Cardiac septum (tissue), 1 donor: ENCODE measurements at places on chromosomes 1 and 21. TPM values are rescaled to one million over a fixed set of nuclear protein-coding genes. Genes with fewer than 3 reads are reported as not detected.

DNA sequence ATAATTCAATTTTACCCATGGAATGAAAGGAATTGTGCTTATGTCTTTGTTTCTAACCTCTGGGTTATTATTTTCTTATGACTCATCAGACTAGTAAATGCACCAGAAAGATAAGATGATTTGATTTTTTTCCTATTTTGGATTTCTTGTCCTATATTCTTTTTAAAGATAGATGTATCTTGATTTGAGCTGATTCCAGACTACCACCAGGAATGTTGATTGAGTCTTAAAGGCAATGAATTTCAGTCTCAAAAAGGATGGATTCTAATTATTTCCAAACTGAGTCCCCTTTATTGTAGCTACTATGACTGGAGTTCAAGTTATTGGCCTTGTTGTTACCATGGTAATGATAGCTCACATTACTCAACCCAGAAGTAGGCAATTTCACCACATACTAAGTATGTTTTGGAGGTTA is 95.8 kb upstream of the RGS4 start:
- DNase-seq: no peak

- no peak for DNase-seq
Measured at GRCh38 chr1:15681349-15682292, 2.5 kb upstream of the PLEKHM2 start.

DNA sequence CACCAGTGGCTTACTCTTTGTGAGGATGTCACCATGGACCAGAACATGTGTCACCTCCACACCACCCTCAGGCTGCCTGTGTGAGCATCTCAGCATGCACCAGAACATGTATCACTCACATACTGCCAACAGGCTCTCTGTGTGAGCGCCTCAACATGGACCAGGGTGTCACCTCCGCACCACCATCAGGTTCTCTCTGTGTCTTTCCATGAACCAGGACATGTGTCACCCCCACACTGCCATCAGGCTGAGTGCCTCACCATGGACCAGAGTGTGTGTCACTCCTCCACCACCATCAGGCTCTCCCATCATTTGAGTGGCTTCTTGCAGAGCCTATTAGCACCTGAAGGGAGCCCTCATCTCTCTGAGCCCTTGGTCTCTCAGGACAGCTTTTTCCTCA is 125.2 kb downstream of the ZNF648 start:
- DNase-seq: no peak

DNA sequence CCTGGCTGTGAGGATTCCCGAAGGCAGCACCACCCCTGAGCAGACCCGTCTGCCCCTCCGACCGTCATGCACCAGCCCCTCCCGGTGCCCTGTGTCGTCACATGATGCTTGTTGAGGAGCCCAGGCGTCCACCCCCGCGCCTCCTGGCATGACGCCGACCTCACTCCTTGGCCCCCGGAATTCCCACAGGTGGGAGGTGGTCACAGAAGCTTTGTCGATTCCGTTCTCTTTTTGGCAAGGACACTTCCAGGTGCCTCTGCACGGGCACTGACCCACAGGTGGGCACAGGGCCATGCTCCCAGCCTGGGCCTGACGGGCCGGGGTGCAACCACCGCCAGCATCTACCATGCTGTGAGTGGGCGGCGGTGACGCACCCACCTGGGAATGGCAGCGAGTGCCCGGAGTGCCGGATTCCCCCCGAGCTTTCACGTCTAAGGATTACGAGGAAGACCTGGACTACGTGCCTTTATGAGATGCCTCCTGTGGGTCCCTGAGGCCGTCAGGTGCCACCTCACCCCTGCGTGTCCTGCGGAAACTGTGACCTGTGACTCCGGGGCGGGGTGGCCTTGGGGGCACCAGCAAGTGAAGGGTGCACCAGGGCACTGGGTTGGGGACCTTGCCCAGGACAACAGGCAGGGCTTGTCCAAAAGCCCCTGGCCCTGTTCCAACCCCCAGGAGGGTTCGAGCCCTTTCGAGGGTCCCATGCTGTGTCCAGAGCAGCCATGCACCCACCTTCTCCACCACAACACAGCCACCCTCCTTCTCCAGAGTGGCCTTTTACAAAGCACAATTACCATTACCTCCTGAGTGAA is 31.4 kb upstream of the COL6A1 start:
- DNase-seq: no peak

DNA sequence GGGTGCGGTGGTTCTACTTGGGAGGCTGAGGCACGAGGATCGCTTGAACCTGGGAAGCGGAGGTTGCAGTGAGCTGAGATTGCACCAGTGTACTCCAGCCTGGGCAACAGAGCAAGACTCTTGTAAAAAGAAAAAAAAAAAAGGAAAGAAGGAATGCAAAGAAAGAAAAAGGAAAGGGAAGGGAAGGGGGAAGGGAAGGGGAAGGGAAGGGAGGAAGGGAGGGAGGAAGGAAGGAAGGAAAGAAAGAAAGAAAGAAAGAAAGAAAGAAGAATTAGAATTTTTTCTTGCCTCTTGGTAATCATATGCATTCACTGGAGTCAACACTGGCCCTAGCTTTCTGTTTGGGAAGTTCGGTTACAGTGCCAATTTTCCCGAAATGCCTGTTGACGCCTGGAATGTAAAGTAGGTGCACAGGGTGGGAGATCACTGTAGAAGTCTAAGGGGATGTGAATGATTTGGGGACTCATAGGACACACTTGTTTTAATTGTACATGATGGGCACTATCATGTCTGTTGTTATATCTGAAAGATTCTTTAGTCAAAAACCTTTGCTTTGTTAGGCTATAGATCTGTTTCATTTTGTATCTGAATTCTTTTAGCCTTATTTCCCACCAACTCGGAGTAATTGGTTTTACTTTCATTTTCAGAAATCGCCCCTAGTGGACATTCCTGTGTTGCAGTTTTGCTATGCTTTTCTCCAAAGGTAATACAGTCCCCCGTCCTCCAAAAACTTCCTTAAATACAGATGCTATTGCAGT is 59.8 kb upstream of the MORC3 start:
- DNase-seq: no peak

- DNase-seq: no peak
Measured at GRCh38 chr1:205477759-205478247, 22.0 kb upstream of the BLACAT1 start.

- DNase-seq: no peak
Measured at GRCh38 chr1:150567341-150567716, 12.1 kb downstream of the MCL1 start.

- no peak for DNase-seq
Measured at GRCh38 chr1:240100371-240100934, 8.8 kb downstream of the FMN2 start.

DNA sequence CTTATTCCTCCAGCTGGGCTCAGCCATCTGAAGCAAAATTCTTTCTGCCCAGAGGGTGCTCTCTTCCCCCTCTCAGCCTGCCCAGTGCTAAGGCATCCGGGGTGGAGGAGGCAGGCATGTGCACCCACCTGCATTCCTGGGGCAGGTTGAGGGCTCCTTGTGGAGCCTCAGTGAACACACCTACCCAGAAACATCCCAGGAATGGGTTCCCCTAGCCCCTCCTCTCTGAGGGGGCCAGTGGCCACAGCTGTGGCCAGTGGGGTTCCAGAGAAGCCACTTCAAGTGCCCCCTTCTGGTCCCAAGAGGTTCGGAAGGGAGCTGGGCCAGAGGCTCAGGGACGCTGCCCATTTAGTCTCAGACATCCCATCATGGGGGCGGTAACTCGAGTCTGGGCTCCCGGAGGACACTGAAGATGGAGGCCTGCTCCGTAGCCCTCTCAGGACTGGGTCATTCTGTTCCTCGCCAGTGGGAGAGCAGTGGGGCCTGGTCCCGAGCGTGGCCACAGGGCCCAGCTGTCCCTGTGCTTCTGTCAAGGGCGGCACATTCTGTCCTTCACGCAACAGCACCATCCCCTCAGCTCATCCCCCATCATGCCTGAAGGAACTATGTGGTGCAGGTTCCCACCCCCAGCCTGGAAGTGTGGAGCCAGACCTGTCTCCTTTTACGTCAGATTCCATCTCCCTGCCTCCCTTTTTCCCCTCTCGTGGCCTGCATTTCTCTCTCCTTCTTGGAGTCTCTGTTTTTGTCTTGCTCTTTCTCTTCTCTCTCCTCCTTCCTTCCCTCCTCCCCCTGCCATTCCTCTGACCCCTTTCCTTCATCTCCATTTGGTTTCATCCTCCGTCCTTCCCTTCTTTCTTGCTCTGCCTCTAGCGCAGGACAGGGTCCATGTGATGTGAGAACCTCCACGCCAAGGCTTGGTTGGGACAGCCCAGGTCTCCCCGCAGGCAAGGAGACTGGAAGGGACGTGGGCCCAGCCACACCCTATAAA is 49.6 kb upstream of the KDM4A start:
- no peak for DNase-seq

GRCh38 chr1:159849626-159850366 is 12.7 kb downstream of the VSIG8 start:
- no peak for DNase-seq

- DNase-seq: no peak
Measured at GRCh38 chr1:117312453-117313138, 54.7 kb upstream of the MAN1A2 start.

DNA sequence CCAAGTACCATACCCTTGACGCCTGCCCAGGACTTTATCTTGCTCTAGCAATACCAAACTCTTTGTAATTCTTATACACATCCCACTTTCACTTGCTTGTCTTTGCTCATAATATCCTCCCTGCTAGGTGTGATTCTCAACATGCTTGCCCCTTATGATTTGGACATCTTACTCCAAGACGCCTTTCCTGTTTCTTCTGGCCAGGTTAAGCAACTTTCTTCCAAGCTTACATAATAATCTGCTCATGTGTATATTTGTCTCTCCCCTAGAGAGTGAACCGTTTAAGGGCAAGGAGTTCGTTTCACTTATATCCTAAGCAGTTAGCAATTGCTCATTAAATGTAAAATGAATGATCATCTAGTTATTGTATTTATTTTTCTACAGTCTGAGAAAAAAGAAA is 21.8 kb downstream of the CRYZL1 start:
- no peak for DNase-seq

GRCh38 chr1:153465811-153466636 is 5.6 kb upstream of the S100A7 start:
- peak; percentile 84 for DNase-seq

The HOOK1 gene
- 0.67 TPM for total RNA-seq

The ANKRD34A gene
- total RNA-seq: 2.9 TPM

The MIER1 gene
- total RNA-seq: 27.8 TPM

The CDC7 gene
- 1.6 TPM for total RNA-seq

The TFF2 gene
- total RNA-seq: not detected

The CENPF gene
- 0.67 TPM for total RNA-seq

The RAB42 gene
- 1.1 TPM for total RNA-seq

The RGS16 gene
- 1.9 TPM for total RNA-seq

The KCNH1 gene
- total RNA-seq: not detected

The MAEL gene
- 4.3 TPM for total RNA-seq
